ENCODE measurements at places on chromosomes 11 and 22.

DNA sequence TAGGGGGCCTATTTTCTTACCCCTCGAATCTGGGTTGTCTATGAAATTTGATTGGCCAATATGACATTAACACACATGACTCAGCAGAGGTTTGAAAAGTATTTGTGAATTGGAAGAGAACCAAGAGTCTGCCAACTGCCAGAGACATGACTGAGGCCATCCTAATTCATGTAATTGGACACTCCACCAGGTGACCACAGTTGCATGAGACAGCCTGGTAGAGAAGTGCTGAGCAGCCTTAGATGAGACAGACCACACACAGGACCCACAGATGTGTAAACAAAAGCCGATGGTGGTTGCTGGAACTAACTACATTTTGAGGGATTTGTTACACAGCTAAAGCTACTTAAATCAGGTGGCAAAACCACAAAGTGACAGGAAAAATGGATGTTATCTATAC is 855 bp upstream of the MS4A5 start:
- DNase-seq, result no peak

DNA sequence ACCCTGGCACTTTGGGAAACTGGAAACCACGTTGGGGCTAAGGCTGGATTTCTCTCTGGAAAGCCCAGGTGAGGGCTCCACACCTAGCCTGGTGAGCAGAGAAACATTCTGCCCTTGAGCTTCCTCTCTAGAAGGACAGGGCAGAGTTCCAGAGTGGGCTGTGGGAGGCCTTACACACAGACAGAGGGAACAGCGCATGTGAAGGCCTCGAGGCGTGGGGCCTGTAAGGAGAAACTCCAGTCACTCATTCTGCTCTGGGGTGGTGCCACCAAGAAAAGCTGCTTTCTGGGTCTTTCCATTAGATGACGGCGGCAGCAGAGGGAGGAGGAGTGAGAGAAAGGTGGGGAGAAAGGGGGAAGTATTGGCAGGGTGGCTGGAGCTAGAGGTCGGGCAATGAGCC is 183.1 kb downstream of the CHST1 start:
- no peak for DNase-seq

- no peak for DNase-seq
Observed at GRCh38 chr11:2846056-2846455, 39.5 kb downstream of the CDKN1C start.

DNA sequence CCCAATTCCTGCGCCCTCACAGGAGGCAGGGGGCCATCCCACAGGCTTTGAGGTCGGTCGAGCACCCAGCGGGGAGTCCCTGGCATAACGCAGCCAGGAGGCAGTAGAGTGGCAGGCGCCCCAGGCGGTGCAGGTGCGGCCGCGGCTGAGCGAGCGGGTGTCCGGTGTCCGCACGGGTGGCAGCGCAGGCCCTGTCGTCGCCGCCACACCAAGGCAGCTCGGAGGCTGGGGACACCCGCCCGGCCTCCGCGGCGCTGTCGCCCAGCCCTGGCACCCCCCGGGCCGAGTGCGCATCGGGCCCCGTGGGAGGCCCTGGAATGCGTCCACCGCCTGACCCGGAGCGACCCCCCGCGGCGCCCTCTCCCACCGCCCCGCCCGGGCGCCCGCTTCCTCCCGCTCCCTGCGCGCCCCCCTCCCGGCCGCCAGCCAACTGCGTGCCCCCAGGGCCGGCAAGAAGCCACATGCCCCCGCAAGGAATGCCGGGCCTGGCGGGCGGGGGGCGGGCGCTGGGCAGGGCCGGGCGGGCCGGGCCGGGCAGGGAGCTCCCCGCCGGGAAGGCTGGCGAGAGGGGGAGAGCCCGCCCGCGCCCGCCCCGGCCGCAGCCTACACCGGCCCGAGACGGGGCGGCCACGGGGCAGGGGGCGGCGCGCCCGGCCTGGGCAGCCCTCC is 33.9 kb downstream of the PRDM11 start:
- peak; percentile 49 for DNase-seq

All from neuronal stem cell (in vitro differentiated cells).